ENCODE measurements at places on chromosomes 13 and 19. TPM values are rescaled to one million over a fixed set of nuclear protein-coding genes. Genes with fewer than 3 reads are reported as not detected.

The HRC gene
- total RNA-seq, result not detected

The CEACAM8 gene
- not detected for total RNA-seq

The LIM2 gene
- total RNA-seq, result not detected

The KIR3DL1 gene
- total RNA-seq, result not detected

The SIGLEC11 gene
- not detected for total RNA-seq

The COG3 gene
- total RNA-seq, result 65.5 TPM

The ZBTB45 gene
- 15.4 TPM for total RNA-seq

The FCGBP gene
- total RNA-seq, result 0.19 TPM

The CD209 gene
- not detected for total RNA-seq

The SLAIN1 gene
- 5.5 TPM for total RNA-seq

The RAB11B gene
- 25.3 TPM for total RNA-seq

The TTC9B gene
- total RNA-seq, result 0.72 TPM

The ADAMTSL5 gene
- total RNA-seq, result 3.8 TPM

The ZSWIM9 gene
- total RNA-seq, result 2.4 TPM

The CATSPERD gene
- not detected for total RNA-seq

The CPAMD8 gene
- 0.64 TPM for total RNA-seq

The URI1 gene
- 91.4 TPM for total RNA-seq

The FREM2 gene
- total RNA-seq, result 7.6 TPM

The PRDX2 gene
- 319 TPM for total RNA-seq

The SYNE4 gene
- 0.19 TPM for total RNA-seq

The ASF1B gene
- total RNA-seq, result 40.6 TPM

The ZNF439 gene
- 1.9 TPM for total RNA-seq

The TICAM1 gene
- 4.8 TPM for total RNA-seq

The PRR12 gene
- 10.9 TPM for total RNA-seq

The TSSK6 gene
- total RNA-seq, result 2.1 TPM

The ZNF414 gene
- 18.5 TPM for total RNA-seq

The LENG8 gene
- 64.1 TPM for total RNA-seq

The CBARP gene
- 2.1 TPM for total RNA-seq

The FAM83E gene
- total RNA-seq, result 1.8 TPM

The IRS2 gene
- total RNA-seq, result 35.2 TPM

The LILRB5 gene
- total RNA-seq, result not detected

The PBX4 gene
- total RNA-seq, result 6.6 TPM

The SHISA7 gene
- total RNA-seq, result 0.03 TPM

The GRWD1 gene
- total RNA-seq, result 89.2 TPM

The CEACAM20 gene
- not detected for total RNA-seq

The CALR3 gene
- total RNA-seq, result 0.23 TPM

The MUC16 gene
- total RNA-seq, result not detected

The ZNF534 gene
- total RNA-seq, result not detected

The IGSF23 gene
- total RNA-seq, result not detected

The FGF21 gene
- 1.8 TPM for total RNA-seq

The ITM2B gene
- 60.3 TPM for total RNA-seq

The NLRP9 gene
- total RNA-seq, result not detected

The MBD3L3 gene
- not detected for total RNA-seq

The CD37 gene
- total RNA-seq, result not detected

The KCNN1 gene
- 2.1 TPM for total RNA-seq

The CYP4F8 gene
- not detected for total RNA-seq

The ATP8B3 gene
- 1.5 TPM for total RNA-seq

The C1QTNF9B gene
- total RNA-seq, result not detected

The GPR12 gene
- total RNA-seq, result not detected

The KLK1 gene
- total RNA-seq, result not detected

Data from A375 (cell line).